ENCODE measurements at places on chromosomes 5 and 9.

DNA sequence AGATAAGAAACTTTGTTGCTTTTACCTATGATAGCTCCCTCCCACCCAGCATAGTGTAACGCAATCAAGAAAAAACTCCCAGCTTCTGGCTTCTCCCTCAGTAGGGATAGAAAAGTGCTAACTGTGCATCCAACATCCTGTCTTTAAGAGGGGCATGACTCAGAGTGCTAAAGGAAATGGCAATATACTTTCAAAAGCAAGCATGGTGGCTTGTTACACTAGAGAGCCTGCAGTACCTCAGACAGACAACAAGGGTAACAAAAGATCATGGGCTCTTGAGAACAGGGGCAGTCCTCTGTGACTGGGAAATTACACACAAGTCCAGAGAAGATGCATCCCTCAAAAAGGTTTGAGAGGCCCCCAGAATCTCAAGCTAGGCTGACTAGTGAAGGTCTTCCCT is 37.8 kb downstream of the PRELID2 start:
- DNase-seq: no peak

GRCh38 chr9:108150736-108151586 is 661.4 kb upstream of the KLF4 start:
- no peak for DNase-seq

GRCh38 chr9:98908897-98909634 is 34.6 kb upstream of the COL15A1 start:
- DNase-seq: no peak

DNA sequence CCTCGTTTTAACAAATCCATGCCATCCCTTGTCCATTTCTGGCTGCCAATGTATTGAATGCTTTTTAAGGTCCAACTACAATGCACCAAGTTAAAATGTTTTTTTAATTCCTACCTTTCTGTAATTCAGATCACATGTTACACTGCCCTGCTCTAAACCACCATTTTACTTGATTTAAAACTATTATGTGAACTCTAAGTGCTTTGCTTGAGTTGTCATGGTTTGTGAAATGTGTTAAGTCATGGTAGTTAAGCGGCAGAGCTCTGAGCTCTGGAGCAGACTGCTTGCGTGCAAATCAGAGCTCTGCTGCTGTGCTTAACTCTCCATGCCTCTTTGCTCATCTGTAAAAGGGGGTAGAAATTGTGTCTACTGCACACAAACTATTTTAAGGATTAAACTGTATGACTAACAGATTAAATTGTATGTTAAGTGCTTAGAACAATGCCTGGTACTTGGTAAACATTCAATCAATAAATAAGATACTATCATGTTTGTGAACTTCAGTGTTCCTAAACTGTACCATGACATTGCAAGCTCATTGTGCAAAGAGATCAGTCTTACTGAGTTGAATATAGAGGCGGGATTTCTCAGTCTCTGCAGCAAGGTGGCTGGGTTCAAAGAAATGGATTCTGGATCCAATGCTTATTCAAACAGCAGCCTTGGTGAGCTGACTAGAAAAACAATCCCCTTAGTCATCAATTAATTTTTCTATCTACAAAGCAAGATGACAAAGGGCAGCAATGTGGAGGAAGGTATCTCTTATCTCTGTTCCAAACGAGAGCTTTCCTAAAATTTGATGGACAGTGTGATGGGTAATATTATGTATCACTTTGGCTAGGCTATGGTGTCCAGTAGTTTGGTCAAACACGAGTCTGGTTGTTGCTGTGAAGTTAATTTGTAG is 16.1 kb upstream of the CMBL start:
- DNase-seq: no peak

DNA sequence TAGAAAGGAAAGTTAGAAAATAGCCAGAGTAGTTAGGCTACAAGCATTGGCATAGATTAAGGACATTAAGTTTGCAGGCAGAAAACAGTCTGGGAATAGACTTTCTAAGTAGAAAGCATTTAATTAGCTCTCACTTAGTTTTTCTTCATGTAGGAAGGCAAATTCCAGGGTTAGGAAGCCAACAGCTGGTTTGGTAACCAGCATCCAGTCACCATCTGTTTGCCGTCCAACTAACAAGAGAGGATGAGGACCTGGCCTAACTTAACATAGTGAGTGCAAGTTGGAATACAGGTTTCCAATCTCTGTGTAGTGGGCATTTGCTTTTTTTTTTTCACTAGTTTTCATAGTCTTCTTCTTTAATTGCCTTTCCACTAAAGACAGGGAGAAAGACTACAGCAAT is 121.7 kb upstream of the NR3C1 start:
- DNase-seq: no peak

DNA sequence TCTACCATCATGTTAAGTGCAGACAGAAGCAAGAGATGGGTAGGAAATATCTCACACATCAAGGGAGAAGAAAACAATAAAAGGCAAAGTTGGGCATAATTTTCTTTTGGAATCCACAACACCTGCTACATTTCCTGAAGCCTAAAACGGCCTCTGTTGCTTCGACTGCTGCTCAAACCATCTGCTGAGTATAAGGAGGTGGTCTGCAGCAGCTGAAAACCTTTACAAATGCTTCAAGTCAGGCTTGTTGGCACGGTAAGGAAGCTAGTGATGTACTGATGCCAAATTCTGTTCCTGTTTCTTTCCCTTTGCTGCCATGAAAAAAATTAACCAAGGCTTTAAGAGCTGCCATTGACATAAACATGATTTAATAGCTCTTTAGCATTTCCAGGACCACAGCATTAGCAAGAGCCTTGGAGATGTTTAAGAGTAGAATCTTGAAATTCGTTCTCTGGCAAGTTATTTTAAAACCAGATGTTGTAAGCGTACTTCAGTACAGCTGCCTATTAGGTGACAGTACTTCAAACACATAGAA is 75.6 kb downstream of the DMRTA1 start:
- DNase-seq: no peak

DNA sequence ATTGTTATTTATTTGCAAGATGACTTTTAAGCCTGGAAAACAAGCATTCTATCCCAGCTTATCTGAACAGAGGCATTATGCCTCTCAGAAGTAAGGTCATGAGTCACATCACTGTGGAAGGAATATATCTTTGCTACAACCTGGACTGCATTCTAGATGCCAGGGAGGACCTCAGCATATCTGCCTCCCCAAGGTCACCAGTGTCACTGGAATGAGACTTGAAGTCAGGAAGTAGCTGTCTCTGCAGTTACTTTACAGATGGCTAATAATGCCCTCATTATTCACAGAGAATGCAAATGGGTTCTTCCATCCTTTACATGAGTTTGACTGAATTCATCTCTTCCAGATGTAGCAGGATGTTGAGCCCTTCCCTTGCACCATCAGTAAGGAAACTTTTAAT is 4.4 kb upstream of the FAM13B start:
- DNase-seq: no peak

GRCh38 chr5:180352116-180353047 is 754 bp downstream of the GFPT2 start:
- no peak for DNase-seq
